ENCODE measurements at places on chromosomes 6 and 20. TPM values are rescaled to one million over a fixed set of nuclear protein-coding genes. Genes with fewer than 3 reads are reported as not detected.
A peak's percentile ranks its signal among the peaks of the same experiment; 100 is the strongest.

DNA sequence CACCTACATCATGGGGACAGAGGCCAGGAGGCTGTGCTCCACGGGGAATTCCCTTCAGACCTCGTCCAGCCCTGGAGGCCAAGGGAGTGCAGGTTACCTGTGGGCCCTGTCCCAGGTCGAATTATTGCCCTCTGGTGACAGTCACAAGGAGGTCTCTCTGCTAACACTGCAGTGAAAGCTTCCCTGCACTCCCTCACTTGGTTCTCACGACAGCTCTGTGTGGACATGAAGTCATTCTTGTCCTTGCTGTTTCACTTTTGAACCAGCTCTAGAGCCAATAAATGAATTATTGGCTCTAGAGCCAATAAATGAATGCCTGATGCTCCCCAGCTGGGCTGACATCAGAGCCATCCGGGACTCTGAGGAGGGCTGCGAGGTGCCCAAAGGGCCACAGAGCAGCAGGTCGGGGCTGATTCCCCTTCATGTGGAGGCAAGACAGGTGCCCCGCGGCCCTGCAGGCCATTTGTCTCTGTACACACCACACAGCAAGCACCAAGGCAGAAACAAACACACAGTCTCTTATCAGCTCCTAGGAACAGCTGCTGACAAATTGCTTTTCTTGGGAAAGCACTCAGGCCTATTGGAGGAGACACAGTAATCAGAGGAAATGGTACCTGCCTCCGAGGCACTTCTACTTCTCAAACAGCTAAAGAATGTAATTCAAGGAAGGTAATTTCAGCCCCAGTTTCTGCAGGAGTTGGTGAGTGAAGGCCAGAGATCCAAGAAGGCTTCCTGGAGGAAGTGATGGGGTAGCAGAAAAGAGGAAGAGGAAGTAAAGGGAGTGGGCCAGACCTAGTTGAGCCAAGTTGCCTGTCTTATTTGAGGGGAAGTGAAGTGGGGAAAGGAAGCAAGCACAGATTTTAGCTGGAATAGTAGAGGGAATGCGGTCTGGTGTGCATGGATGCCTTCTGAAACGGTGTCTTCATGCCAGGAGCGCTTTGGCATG is 27.5 kb upstream of the TBXT start:
- no peak for DNase-seq

GRCh38 chr20:35870541-35871258 is 83.6 kb downstream of the SCAND1 start:
- no peak for DNase-seq

The GATA5 gene
- total RNA-seq: not detected

DNA sequence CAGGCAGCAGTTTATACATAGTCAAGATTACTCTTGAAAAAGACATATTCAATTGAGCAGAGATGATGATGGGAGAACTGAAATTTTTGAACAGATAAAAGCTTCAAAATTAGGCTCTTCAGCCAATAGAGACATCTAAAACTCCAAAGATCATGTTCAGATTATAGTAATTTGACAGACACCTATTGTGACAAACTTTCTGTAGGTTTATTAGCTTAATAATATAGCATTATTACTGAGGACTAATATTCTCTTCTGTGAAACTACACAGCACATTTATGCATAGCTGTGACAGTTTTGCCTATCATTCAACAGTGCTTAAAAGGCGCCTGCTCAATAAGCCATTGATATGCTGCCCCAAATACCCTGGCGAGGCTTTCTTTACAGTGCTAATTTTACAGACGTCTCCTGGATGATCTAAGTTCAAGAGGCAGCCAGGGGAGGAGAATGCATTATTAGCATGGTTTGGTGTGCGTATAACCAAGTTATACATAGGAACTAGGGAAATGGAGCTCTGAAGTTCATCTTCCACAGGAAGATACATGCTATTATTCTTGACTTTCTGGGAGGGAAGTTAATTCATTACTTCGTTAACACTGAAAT is 21.5 kb downstream of the PLAGL1 start:
- DNase-seq: no peak

DNA sequence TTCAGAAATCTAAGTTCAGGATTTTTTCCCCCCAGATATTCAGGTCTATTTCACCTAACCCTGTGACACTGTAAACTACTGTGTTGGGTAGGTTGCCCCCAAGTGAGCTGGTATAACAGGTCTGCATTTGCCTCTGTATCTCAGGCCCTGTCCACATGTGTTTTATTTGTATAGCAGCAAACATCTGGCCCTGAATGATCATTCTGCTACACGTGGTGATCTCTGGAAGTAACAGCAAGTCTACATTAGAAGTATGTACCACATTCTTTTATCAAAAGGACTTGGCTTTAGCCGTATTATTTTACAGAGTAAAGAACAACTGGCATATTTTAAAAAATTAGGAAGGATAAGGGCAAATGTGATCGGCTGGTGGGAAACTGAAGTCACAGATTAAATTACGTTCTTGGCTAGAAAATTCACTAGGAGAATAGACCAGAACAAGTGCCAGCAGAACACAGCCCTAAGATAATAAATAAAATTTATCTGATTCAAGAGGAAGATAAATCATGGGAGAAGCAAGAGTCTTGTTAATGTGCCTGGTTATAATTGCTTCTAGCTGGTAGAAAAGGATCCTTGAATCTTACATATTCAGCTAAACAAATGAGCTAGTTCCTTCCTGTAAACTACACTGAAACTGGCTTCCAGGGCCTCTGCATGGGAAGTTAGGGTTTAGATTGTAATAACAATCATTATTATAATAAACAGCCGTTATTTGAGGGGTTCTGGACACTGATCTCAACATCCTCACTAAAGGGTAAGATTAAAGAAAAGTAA is 192.1 kb downstream of the SAMD5 start:
- DNase-seq: no peak

DNA sequence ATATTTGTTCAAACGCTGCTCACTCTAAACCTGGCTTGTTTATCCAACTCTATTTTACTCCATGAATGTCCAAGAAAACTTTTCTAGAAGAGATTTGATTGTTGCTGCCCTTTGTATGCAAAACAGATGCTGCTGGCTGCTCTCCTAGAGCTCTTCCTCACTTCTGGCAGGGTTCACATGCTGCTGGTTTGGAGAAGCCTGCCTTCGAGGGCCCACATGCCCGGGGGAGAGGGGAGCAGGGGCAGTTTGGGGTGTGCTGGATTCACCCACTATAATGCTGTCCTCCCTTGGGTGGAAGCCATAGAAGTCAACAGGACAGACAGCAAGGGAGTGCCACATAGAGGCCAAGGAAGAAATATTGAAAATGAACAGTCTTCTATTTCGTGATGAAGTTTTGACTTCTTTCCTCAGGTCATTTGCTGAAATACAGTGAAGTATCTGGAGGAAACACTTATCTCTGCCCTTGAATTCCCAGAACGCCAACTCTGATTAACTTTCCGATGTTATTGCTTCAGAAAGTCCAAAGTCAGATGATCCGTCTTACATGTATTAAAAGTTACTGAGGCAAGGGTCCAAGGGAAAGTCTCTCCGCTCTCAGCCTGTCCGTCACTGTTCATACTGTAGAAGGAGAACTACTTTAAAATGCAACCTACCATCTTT is 32.4 kb downstream of the LY86 start:
- DNase-seq: no peak

- DNase-seq: peak; percentile 18
These were observed 45.0 kb downstream of the QKI start for GRCh38 chr6:163459536-163459935.

DNA sequence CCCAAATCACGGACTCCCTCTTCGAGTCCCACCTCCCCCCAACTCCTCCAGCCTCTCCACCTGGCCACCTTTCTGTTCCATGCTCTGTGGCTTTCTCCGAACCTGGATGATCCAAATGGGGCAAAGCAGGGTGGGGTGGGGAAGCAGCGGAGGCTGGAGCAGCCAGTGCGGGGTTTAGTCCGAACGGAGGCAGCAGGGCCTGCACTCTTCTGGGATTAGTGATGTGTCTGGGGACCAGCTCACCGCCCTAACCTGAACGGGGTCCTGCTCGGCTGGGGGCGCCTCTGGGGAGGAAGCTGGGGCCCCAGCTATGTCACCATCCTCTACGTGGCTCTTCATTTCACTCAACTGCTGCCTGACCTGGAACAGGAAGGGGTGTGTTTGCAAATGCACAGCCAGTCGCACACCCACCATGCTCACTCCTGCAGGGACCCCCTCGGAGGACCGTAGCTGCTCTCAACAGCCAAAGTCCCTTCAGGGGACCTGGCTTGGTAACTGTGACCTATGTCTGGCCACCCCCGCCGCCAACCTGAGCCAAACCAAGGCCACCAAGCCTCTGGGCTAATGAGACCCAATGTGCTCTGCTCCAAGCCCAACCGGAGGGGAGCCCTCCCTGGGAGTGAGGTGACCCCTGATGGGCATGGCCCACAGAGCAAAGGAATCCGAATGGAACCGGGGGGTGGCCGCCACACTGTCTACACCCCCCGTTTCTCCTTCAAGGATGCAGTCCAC is 46.8 kb downstream of the DSTN start:
- DNase-seq: no peak

GRCh38 chr6:159168536-159169192 is 536 bp upstream of the FNDC1 start:
- no peak for DNase-seq

The EPPIN gene
- not detected for total RNA-seq

The MCHR2 gene
- not detected for total RNA-seq

DNA sequence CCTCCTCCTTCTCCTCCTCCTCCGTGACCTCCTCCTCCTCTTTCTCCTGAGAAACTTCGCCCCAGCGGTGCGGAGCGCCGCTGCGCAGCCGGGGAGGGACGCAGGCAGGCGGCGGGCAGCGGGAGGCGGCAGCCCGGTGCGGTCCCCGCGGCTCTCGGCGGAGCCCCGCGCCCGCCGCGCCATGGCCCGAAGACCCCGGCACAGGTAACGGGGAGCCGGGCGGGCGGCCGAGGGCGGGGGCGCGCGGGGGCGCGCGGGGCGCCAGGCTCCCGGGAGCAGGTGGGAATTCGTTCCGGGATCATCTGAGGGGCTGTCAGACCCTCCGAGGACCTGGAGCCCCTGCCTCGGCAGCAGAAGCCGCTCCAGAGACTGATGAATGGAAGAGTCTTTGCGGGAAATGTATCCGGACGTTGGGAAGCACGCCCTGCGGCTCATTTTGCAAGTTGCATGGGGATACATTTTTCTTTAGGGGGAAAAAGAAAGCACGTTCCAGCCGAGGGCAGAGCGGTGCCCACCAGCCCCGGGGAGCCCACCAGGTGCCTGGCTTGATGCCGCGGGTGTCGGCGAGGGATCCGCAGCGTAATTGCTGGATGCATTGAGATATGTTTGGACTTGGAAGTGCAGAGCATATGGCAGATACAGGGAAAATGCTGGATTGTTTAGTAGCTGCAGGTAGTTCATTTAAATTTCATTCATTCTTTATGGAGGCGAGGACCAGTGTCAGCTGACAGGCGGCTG is 394 bp downstream of the MYB start:
- DNase-seq: peak; percentile 38

The SLC44A4 gene
- 0.54 TPM for total RNA-seq

The HAO1 gene
- total RNA-seq: not detected

DNA sequence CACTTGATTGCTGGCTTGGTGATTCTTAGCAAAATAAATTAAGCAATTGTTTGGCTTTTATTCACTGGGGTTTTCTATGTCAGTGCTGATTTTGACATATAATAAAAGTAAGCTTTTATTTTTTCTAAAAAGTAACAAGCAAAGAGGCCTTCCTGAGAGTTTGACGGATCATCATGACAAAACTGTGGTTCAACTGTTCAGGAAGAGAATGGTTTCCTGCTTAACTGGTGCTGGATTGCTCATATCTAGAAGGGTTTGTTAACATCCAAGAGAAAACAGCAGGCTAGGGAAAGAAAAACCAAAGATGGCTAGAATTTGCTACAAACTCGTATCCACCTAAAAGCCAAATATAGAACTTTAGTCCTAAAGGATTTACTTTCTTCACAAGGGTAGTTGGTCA is 21.2 kb downstream of the SERPINB1 start:
- DNase-seq: no peak

DNA sequence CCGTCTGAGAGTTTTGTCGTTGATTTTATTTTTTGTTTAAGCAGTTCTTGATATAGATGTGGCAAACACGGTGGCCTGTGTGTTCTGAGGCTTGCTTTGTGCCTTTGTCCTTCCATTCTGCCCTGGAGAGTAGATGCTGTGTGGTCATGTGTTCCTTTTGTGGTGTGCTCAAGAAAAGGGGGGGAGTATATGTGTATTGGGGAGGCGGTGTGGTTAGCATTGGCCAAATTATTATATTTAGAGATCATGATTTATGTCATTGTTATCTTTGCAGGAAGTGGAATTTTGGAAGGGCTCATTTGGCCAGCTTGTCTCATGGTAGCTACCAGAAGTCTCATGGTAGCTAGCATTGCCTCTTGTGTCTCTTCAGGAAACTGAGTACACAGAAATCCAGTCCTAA is 16.4 kb downstream of the RREB1 start:
- no peak for DNase-seq

DNA sequence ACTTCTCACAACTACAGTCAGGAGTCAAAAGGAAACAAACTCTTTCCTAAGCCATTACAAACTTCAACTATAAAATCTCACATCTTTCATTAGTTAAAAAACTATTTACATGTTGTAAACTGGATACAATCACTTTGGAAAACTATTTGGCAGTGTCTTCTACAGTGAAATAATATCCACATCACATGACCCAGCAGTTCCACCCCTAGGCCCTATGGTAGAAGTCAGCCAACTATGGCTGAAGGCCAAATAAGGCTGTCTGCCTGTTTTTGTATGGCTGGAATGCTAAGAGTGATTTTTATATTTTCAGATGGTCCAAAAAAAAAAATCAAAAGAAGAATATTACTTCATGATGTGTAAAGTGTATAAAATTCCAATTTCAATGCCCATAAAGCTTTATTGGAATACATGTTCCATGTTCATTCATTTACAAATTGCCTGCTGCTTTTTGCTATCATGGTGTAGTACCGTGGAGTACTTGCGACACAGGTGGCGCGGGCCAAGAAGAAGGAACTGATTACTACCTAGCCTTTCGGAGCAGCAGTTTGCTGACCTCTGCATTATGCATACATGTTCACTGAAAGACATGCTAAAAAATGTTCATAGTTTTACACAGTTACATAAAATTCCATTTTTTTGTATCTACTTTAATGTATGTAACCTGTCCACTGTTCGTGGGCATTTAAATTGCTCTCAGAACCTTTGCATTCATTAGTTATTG is 129.0 kb downstream of the KIF16B start:
- no peak for DNase-seq

DNA sequence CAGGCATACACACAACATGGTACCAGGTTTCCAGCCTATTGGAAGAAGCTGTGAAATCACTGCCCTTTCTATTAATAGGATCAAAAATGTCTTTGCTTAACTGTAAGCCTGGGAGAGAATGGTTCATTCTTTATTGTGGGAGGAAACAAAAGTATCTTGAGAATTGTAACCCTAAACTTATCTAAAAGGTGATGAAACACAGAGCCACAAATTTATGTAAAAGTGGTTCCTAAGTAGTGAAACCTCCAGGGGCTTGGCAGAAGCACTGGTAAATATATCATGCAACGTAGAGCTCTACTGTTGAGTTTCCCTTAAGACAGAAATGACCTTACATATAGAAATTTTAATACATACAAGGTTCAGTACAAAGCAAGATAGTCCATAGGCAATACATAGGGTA is 17.2 kb upstream of the NOX3 start:
- DNase-seq: no peak

Measured in Caki2 (cell line).